Esophagus (tissue), 2 donors: ENCODE measurements at places on chromosomes 13 and 19. TPM values are rescaled to one million over a fixed set of nuclear protein-coding genes. Genes with fewer than 3 reads are reported as not detected.

Gene ATP12A
- polyA plus RNA-seq: 0.81 TPM

Gene HSPB6
- 18.3 TPM for polyA plus RNA-seq

Gene NANOS3
- polyA plus RNA-seq: not detected

Gene ADAMTSL5
- 10.9 TPM for polyA plus RNA-seq

Gene TJP3
- polyA plus RNA-seq: 44.5 TPM

Gene WASF3
- polyA plus RNA-seq: 1.5 TPM

Gene CGB3
- polyA plus RNA-seq: not detected

Gene CEACAM8
- polyA plus RNA-seq: not detected

Gene ICAM4
- 0.12 TPM for polyA plus RNA-seq

Gene ZNF566
- polyA plus RNA-seq: 2.2 TPM

Gene TMEM272
- polyA plus RNA-seq: not detected

Gene ZNF329
- polyA plus RNA-seq: 2.0 TPM

Gene SIGLEC11
- 0.11 TPM for polyA plus RNA-seq

Gene FARP1
- 2.2 TPM for polyA plus RNA-seq

Gene USHBP1
- polyA plus RNA-seq: 2.9 TPM

Gene CGB7
- 3.5 TPM for polyA plus RNA-seq

Gene IGSF23
- polyA plus RNA-seq: not detected

Gene KLK13
- 406 TPM for polyA plus RNA-seq

Gene SHANK1
- polyA plus RNA-seq: 0.06 TPM

Gene CGB5
- not detected for polyA plus RNA-seq

Gene PDE4C
- 0.39 TPM for polyA plus RNA-seq

Gene TARM1
- not detected for polyA plus RNA-seq

Gene CEACAM16
- not detected for polyA plus RNA-seq

Gene FPR1
- 0.49 TPM for polyA plus RNA-seq
